ENCODE measurements at places on chromosomes 6 and 20.

- H3K4me3 ChIP-seq, result peak overlapping the region; percentile 43
- H3K27ac ChIP-seq, result peak overlapping the region; percentile 28
- H3K36me3 ChIP-seq, result no peaks in the 10 kb centered on the region
- peaks cover 36% of the 10 kb centered on the region for H3K4me1 ChIP-seq
- no peaks in the 10 kb centered on the region for H3K27me3 ChIP-seq
Observed at GRCh38 chr6:25136854-25137253, 142.3 kb upstream of the CARMIL1 start.

DNA sequence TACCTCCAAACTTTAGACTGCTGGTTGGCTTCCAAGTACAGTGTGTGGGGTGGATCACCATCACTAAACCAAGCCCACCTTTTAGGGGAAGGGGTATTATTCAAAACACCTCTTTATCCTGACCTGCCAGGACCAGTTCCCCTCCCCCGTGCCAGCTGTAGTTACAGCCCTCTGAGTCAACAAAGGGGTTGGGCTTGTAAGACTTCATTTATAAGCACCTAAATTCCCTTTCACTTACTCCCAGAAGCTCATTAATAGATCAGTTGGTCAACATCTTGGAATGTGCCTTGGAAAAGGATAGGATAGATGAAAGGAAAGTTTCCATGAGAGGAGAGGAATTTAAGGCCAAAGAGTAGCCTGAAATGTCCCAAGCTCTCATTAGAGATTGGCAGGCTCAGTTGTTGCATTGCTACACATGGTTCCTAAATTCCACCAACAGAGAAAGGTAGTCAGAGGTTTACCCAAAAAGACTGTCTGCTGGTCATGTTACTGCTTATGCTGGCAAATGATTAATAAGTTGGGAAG is 59.2 kb downstream of the TNFAIP3 start:
- no peak overlapping the region for H3K4me3 ChIP-seq
- H3K36me3 ChIP-seq, result no peaks in the 10 kb centered on the region
- H3K27ac ChIP-seq, result no peak overlapping the region
- H3K4me1 ChIP-seq, result peaks cover 15% of the 10 kb centered on the region

DNA sequence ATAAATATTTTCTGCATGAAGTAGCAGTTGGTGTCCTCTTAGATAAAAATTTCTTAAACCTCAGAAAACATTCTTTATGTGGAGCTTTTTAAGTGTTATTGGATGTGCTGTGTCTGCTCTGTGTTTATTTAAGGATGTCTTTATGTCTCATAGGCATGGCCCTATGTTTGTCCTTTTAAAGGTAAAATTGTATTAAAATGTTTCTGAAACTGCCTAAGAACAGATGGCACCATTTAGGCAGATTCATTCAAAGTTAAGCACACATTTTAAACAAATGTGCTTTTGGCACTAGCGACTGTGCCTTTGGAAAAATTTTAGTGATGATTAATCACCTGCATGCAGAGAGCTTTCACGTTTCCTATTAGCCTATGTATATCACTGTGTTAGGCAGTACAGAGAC is 125.2 kb downstream of the KIF6 start:
- no peak overlapping the region for H3K4me3 ChIP-seq
- no peaks in the 10 kb centered on the region for H3K36me3 ChIP-seq
- no peaks in the 10 kb centered on the region for H3K4me1 ChIP-seq
- peak; percentile 25 for DNase-seq

GRCh38 chr6:51494342-51494741 is 593.1 kb downstream of the PKHD1 start:
- H3K27ac ChIP-seq, result no peak overlapping the region
- no peak overlapping the region for H3K4me3 ChIP-seq
- H3K36me3 ChIP-seq, result no peaks in the 10 kb centered on the region
- H3K27me3 ChIP-seq, result no peaks in the 10 kb centered on the region

GRCh38 chr6:42236682-42237473 is 19.2 kb upstream of the MRPS10 start:
- no peak overlapping the region for H3K4me3 ChIP-seq
- peaks cover 78% of the 10 kb centered on the region for H3K36me3 ChIP-seq
- no peak for DNase-seq
- H3K27me3 ChIP-seq, result no peaks in the 10 kb centered on the region

- H3K4me1 ChIP-seq, result peaks cover 18% of the 10 kb centered on the region
- no peaks in the 10 kb centered on the region for H3K36me3 ChIP-seq
- H3K27ac ChIP-seq, result no peak overlapping the region
- peaks cover 100% of the 10 kb centered on the region for H3K27me3 ChIP-seq
- no peak overlapping the region for H3K4me3 ChIP-seq
- DNase-seq, result no peak
Observed at GRCh38 chr6:28777147-28777461, 146.7 kb downstream of the TRIM27 start.

DNA sequence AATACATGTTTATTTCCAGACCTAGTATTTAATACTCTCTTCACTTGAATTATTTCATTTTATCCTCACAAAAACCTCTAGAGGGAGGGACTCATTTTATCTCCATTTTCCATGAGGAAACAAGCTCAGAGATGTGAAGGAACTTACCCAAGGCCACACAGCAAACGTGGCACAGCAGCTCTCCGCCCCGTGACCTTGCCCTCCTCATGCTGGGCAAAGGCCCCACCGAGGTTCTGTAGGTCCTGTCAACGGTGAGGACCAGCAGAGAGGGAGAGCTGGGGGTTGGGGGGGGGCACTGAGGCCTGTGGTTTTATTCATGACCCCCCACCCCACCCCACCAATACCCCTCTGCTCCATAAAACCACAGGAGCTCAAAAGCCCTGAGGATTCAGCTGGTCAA is 40.9 kb upstream of the TLDC2 start:
- H3K4me1 ChIP-seq, result peaks cover 49% of the 10 kb centered on the region
- H3K4me3 ChIP-seq, result peak overlapping the region; percentile 24
- H3K27me3 ChIP-seq, result no peaks in the 10 kb centered on the region
- DNase-seq, result no peak
- H3K36me3 ChIP-seq, result peaks cover 21% of the 10 kb centered on the region

DNA sequence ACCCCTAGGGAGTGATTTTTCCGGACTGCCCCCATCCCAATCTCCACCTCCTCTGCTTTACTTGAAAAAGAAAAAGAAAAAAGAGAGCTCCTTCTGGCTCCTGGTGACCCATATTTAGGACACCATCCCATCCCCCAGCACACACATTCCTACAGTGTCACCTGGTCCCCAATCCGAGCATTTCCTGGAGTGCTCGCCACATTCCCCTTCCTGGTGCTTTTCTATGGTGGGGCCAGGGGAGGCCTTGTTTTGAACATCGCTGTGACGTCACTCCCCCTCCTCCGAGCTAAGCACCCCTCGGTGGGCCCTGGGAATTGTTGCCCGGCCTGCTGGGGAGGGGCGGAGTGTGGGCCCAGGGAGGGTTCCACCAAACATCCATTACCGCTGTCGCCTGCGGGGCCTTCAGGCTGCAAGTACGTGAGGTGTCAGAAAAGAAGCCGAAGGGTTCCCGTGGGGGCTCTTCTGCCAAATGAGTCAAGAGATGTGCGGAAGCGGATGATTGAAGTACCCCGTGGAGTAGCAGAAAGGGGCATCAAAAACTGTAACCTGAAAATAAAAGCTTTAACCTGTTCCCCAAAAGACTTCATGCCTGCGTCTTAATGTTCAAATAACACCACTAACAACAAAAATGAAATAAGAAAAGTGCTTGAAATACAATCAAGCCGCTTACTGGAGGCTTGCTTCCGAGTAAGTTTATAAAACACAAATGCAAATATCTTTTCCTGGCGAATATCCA is 2.8 kb upstream of the FOXC1 start:
- peaks cover 74% of the 10 kb centered on the region for H3K4me1 ChIP-seq
- peaks cover 97% of the 10 kb centered on the region for H3K27me3 ChIP-seq
- no peak overlapping the region for H3K4me3 ChIP-seq
- no peak for DNase-seq
- H3K36me3 ChIP-seq, result no peaks in the 10 kb centered on the region

GRCh38 chr6:44642349-44642748 is 254.8 kb downstream of the CDC5L start:
- no peaks in the 10 kb centered on the region for H3K36me3 ChIP-seq
- H3K4me1 ChIP-seq, result no peaks in the 10 kb centered on the region
- no peak overlapping the region for H3K4me3 ChIP-seq
- no peak for DNase-seq
- H3K27ac ChIP-seq, result no peak overlapping the region

GRCh38 chr6:70314296-70314695 is 11.4 kb upstream of the COL9A1 start:
- H3K27ac ChIP-seq, result no peak overlapping the region
- H3K36me3 ChIP-seq, result no peaks in the 10 kb centered on the region
- no peak overlapping the region for H3K4me3 ChIP-seq
- H3K27me3 ChIP-seq, result no peaks in the 10 kb centered on the region
- H3K4me1 ChIP-seq, result peaks cover 7% of the 10 kb centered on the region

GRCh38 chr6:152078001-152078400 is 270.5 kb downstream of the ESR1 start:
- H3K36me3 ChIP-seq, result no peaks in the 10 kb centered on the region
- no peak overlapping the region for H3K27ac ChIP-seq
- no peak for DNase-seq
- H3K4me1 ChIP-seq, result no peaks in the 10 kb centered on the region

- no peaks in the 10 kb centered on the region for H3K36me3 ChIP-seq
- no peaks in the 10 kb centered on the region for H3K4me1 ChIP-seq
- H3K4me3 ChIP-seq, result no peak overlapping the region
Observed at GRCh38 chr6:102717737-102718456, 1324.4 kb downstream of the GRIK2 start.

DNA sequence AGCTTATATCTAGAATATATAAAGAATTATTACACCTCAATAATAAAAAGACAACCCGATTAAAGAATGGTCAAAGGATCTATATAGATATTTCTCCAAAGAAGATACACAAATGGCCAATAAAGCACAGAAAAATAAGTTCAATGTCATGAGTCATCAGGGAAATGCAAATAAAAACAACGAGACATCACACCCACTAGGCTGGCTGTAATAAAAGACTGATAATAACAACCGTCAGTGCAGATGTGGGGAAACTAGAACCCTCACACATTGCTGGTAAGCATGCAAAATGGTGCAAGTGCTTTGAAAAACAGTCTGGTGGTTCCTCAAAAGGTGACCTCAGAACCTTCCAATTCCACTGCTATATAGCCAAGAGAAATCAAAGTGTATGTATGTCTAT is 33.0 kb downstream of the TBX18 start:
- H3K36me3 ChIP-seq, result no peaks in the 10 kb centered on the region
- no peak overlapping the region for H3K27ac ChIP-seq
- DNase-seq, result no peak
- H3K4me1 ChIP-seq, result no peaks in the 10 kb centered on the region

DNA sequence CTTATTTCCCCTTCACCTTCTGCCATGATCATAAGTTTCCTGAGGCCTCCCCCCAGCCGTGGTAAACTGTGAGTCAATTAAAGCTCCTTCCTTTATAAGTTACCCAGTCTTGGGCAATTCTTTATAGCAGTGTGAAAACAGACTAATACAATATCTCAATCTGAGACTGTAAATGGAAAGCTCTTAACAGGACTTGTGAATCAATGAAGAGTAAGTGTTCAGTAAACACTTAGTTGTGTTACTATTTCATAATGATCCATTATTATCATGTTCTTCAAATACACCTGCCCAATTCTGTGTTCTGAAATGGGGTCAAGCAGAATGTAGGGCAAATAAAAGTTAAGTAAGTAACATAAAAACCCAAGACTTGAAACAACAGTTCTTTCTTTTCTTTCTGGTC is 266.2 kb downstream of the TENT5A start:
- H3K36me3 ChIP-seq, result no peaks in the 10 kb centered on the region
- no peak for DNase-seq
- H3K4me3 ChIP-seq, result no peak overlapping the region
- no peaks in the 10 kb centered on the region for H3K27me3 ChIP-seq
- peaks cover under 1% of the 10 kb centered on the region for H3K4me1 ChIP-seq

DNA sequence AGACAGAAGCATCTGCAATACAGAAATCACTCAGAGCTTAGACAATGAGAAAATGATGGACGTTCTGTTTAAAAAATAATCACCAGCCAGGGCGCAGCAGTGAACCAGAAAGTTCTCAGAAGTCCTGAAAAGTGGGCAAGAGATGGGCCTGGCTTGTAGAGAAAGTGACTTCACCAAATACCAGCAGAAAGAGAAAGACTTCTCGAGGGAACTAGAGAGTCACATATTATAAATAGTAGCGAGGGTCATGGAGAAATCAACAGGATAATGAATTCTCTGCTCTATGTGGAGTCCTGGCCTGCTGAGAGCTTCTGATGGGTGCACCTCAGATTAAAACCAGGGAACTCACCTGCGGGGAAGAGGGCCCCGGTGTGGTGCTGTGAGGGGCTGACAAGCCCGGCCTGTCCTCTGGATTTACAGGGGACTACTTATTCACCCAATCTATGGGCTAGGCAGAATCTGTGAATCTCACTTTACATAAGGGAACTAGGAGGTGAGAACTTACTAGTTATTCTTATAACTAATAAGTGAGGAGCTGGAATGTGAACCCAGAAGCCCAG is 5.6 kb upstream of the RAMACL start:
- DNase-seq, result no peak
- H3K36me3 ChIP-seq, result no peaks in the 10 kb centered on the region
- H3K4me3 ChIP-seq, result no peak overlapping the region
- H3K27me3 ChIP-seq, result no peaks in the 10 kb centered on the region
- no peak overlapping the region for H3K27ac ChIP-seq
- peaks cover 7% of the 10 kb centered on the region for H3K4me1 ChIP-seq

GRCh38 chr6:89602166-89602565 is 36.4 kb downstream of the LYRM2 start:
- no peak for DNase-seq
- no peaks in the 10 kb centered on the region for H3K4me1 ChIP-seq
- no peak overlapping the region for H3K27ac ChIP-seq
- no peaks in the 10 kb centered on the region for H3K27me3 ChIP-seq

DNA sequence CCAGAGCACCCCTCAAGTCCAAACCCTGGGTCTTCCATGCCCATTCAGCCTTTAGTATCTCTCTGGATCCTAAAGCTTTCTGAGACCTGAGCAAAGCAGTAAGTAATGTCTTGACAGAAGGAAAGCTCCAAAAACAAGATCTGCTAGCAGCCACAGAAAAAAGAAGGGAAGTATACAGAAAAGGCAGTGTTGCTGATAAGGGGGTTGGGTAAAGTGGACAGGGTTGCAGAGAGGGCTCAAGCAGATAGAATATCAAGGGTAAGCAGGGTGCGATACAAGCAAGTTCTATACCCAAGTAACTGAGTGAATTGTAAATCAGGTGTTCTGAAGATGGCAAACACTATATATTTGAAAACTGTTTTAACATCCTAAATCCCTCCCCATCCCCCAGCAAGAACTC is 113.4 kb upstream of the CARMIL1 start:
- H3K4me3 ChIP-seq, result peak overlapping the region; percentile 4
- H3K27ac ChIP-seq, result no peak overlapping the region
- H3K27me3 ChIP-seq, result no peaks in the 10 kb centered on the region

DNA sequence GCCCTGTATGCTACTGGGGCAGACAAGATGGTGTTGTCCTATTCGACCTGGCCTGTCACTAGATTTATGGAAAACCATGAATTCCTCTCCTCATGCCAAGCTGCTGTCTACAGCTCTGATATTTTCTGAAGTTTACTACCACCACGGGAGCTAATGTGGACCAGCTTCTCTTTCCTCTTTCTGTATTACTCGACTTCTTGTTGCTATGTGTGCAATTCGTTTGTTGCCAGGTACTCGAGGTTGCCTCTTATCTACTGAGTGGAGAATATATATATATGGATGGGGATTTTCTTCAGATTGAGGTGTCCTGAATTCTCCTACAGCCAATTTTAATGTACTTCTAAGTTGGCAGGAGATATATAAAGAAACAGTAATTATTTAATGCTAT is 34.7 kb downstream of the MAN1A1 start:
- DNase-seq, result no peak
- H3K4me3 ChIP-seq, result no peak overlapping the region
- H3K36me3 ChIP-seq, result no peaks in the 10 kb centered on the region
- no peaks in the 10 kb centered on the region for H3K27me3 ChIP-seq

GRCh38 chr6:106688177-106688951 is 59.0 kb downstream of the QRSL1 start:
- no peaks in the 10 kb centered on the region for H3K27me3 ChIP-seq
- no peak overlapping the region for H3K27ac ChIP-seq
- DNase-seq, result peak; percentile 44
- no peaks in the 10 kb centered on the region for H3K36me3 ChIP-seq
- peaks cover 13% of the 10 kb centered on the region for H3K4me1 ChIP-seq

Measured in stomach (tissue), 19 donors.